Frontal cortex (tissue), 4 donors: ENCODE measurements at places on chromosomes 6 and 20. TPM values are rescaled to one million over a fixed set of nuclear protein-coding genes. Genes with fewer than 3 reads are reported as not detected.

- no peak for DNase-seq
Observed at GRCh38 chr6:91608428-91608827, 1021.6 kb upstream of the MAP3K7 start.

GRCh38 chr6:22237526-22237925 is 59.3 kb downstream of the PRL start:
- no peak for DNase-seq

GRCh38 chr6:51199105-51199552 is 380.5 kb downstream of the TFAP2B start:
- DNase-seq, result no peak

- no peak for DNase-seq
Observed at GRCh38 chr20:62276439-62276838, 26.4 kb upstream of the ADRM1 start.

DNA sequence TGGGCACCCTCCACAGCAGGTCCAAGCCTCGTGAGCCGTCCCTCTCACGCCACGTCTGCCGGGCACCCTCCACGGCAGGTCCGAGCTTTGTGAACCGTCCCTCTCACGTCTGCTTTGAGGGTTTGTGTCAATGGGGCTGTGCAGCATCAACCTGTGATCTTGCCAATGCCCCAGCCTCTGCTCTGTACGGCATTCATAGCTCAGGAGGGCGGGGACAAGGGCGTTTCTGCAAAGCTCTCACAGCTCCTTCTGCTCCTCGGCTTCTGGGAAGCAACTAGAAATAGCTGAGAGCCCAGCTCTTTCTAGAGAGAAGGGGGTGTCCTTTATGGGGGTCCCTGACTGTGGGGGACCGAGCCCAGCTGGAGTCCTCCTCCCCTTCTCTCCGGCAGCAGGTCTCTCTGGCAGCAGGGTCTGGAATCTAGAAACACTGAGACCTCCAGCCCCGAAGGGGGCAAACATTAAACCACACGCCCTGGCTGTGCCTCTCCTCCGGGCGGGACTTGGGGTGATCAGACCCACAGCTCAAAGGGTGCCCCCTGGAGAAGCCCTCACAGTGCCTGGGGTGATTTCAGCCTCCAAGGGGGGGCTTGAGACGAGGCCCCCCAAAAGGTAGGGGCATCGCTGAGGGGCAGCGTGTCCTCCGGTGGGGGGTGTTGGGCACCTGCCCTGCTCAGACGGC is 41.2 kb upstream of the CHRNA4 start:
- DNase-seq, result no peak

The ARMC2 gene
- total RNA-seq, result 16.3 TPM

The FUT9 gene
- total RNA-seq, result 55.8 TPM

The MUC21 gene
- total RNA-seq, result not detected

The BTNL2 gene
- not detected for total RNA-seq

The MRAP2 gene
- total RNA-seq, result 7.7 TPM
